ENCODE measurements at places on chromosomes 13 and 19.

GRCh38 chr19:8610041-8610935 is at the start of gene ADAMTS10:
ADAMTS10 (minus strand) TSS chr19:8610715; CDS start chr19:8605710, 5,005 bp downstream.
- DNase-seq = no peak

DNA sequence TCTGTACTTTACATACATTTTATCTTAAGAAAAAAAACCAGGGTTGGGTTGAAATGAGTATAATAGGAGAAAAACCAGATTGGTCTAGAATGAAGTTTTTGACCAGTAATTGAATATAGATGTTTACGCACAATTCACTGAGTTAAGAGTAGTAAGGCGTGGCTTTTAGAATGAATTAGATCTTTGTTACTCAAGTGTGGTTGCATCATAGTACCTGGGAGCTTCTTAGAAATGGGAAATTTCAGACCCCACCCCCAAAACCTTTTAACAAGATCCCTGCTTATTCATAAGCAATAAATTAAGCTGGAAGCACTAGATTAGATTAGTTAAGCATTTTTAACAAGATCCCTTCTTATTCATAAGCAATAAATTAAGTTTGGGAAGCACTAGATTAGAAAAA is 28.7 kb upstream of the LMO7 start:
- DNase-seq = no peak

GRCh38 chr19:29311191-29311790 is 98.3 kb upstream of the UQCRFS1 start:
- no peak for DNase-seq

GRCh38 chr13:57375876-57376275 is 208.9 kb downstream of the PRR20E start:
- DNase-seq = no peak

GRCh38 chr13:73107970-73108369 is 49.2 kb downstream of the KLF5 start:
- DNase-seq = no peak

DNA sequence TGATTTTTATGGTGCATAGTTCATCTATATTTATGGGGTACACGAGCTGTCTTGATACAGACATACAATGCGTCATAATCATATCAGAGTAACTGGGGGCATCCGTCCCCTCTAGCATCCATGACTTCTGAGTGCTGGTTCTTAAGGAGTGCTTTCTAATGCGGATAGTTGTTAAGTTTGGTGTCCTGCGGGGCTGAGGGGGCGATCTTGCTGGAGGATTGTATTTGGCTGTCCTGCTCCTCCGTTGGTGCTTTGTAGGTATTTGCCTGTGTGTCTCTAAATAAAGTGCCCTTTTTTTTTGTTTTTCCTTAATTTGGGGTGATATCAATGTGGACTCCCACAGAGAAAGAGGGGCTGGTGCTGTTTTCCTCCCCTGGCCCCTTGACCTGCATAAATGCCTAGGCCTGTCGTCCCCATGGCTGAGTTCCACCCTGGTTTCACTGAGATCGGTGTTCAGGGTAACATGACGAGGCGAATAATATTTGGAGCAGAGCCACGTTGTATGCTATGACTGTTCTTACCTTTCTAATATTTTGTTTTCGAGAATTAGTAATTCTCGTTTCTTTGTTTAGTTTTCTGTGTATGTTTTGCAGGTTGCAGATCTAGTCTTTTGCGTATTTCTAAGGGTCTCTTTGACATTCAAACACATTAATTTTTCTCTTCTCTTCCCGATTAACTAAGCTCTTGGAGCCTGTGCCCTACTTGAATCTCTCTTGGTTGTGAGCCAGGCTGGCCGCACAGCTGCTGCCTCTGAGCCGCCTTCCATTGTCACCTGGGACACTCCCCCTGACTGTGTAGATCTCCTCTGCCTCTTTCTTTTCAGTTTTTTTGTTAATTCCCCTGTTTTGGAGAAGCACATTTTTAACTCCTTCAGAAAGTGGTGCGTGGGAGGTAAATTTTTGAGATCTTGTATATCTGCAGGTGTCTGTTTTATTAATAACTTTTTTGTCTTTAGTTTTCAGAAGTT is 100.3 kb downstream of the ARHGEF7 start:
- no peak for DNase-seq

DNA sequence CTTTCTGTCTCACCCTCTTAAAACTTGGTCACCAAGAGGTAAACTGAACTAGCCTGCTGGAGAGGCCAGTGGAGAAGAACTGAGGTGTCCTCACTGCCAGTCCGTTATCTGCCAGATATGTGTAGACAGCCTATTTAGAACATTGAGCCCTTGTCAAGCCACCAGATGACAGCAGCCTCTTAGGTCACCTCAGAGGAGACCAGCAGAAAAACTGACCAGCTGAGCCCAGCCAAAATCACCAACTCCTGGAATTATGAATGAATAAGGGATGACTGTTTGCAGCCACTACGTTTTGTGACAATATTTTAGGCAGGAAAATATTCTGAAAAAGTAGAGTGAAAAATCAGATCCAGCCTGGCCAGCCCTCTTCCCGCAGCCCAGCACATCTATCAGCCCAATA is 513.9 kb downstream of the DCT start:
- no peak for DNase-seq

DNA sequence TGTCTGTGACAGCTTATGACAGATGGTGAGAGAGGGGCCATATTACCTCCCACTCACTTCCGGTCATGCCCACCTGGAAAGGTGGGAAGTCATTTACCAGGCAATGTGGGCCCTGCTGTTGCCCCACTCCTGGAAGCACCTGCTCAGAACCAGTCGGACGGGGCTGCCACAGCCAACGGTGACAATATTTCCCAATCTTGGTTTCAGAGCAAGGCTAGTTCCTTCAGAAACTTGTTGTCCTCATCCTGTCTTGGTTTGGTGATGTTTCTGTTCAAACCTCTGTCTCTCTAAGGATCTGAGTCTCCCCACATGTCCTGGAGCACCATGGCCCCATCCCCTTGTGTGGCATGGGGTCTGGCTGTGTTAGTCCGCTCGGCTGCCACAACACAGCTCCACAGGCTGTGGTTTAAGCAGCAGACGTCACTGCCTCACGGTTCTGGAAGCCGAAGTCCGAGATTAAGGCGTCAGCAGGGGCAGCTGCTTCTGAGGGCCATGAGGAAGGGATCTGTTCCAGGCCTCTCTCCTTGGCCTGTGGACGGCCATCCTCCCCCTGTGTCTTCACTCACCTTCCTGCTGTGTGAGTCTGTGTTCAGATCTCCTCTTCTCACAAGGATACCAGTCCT is 31.5 kb upstream of the SLC15A1 start:
- no peak for DNase-seq

DNA sequence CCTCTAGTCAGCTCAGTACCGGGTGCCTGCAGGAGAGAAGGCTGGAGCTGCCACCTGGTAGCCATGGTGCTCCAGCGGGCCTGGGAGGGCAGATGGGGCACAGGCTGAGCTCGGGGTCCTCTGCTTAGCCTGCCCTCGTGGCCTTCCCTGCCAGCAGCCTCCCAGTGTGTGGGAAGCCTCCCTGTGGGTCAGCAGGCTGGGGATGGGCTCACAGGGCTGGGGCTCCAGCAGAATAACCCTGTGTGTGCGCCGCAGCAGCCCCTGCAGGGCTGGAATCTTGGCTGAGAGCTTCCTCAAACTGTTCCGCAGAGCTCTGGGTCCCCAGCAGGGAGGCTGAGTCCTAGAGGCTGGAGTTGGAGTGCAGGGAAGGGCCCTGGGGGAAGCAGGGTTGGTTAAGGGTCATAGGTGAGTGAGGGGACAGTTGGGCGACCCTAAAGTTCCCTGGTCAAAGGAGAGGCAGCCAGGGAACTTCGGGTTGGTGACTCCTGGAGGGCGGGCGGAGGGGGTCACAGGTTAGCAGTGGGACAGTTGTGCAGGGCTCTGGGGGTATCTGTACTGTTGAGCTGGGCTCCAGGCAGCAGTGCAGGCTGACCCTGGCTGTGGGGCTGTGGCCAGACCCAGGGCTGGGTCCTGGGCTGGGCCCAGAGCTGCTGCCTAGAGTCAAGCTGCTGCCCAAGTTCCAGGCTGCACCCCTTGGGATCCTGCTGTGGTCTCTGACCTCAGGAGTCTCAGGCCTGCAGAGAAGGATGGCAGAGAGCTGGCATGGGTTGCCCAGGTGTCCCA is 14.0 kb downstream of the ARHGAP33 start:
- no peak for DNase-seq

- DNase-seq = no peak
Observed at GRCh38 chr19:35154525-35155406, at the start of gene FXYD5. FXYD5 (plus strand) TSS chr19:35154735; CDS start chr19:35155551, 816 bp downstream.

DNA sequence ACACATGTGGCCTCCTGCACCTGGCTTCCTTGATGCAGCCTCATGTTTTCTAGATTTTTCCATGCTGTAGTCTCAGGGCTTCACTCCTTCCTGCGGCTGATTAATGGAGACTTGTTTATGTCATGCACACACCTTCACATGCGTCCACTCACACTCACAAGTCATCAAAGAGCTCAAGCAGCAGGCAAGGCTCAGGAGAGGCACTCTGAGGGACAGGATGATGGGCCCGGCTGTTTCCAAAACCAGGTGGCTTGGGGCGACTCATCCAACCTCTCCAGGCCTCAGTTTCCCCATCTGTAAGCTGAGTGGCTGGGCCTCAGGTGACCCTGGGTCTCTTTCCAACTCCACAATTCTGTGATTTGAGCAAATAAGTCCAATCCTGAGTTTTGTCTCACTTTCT is 36.9 kb downstream of the RASA3 start:
- DNase-seq = no peak

GRCh38 chr13:75636436-75637180 is 478 bp downstream of the LMO7 start:
- no peak for DNase-seq

GRCh38 chr13:51797664-51798488 is 6.1 kb downstream of the DHRS12 start:
- DNase-seq = no peak

DNA sequence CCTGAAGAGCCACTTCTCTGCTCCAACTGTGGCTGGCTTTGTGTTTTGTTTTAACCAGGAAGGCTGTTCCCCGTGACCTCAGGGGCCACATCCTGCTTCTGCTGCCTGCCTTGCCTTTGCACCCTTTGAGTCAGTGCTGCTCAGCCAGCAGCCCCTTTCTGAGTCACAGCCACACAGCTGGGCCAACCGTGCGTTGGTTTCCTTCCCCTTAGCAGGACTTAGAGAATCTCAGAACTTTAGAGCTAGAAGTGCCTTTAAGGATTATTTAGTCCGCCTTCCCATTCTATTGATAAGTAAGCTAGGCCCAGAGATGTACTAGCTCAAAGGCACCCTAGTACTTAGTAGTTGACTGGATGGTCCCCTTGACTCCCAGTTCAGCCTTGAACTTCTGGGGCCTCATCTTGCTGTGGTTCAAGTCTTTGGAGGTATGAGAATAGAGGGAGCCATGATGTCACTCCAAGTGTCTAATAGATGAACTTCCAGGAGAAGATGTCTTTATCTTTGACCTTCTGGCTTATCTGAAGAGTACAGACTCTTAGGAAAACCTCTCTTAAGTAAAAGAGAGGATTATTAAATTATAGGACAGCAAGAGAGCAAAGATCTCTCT is 8.0 kb downstream of the RGCC start:
- DNase-seq = no peak

DNA sequence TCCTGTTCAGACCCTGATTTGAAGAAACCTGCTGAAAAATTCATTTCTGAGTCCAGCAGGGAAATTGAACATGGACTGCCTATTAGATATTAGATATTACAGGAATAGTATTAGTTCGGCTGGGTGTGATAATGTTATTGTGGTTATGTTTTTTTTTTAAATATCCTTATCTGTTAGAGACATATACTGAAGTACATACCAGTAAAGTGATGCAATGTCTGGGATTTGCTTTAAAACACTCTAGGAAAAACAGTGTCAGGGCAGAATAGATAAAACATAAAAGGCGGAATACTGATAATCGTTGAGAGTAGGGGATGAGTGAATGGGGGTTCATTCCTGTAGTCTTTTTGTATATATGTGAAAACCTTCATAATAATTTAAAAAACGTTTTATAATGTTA is 28.7 kb upstream of the AMER2 start:
- DNase-seq = no peak

- DNase-seq = no peak
Observed at GRCh38 chr19:41445575-41445974, 2.6 kb downstream of the ERICH4 start.

DNA sequence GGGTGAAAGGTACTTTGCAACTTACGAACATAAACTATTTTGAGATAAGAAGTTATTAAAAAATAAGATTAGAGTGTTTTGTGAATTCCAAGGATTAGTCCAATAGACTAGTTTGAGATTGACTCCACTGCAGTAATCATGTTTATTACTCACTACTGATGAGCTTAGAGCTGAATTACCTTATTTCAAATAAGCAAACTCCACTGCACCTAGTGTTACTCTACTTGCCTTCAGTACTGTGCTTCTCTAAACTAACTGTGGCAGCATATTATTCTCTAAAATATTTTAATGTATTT is 111.7 kb downstream of the MIPEP start:
- no peak for DNase-seq

GRCh38 chr13:50843257-50844083 is at the start of gene DLEU7:
DLEU7 (minus strand) TSS chr13:50843692; CDS start chr13:50843646, 46 bp downstream.
- no peak for DNase-seq

DNA sequence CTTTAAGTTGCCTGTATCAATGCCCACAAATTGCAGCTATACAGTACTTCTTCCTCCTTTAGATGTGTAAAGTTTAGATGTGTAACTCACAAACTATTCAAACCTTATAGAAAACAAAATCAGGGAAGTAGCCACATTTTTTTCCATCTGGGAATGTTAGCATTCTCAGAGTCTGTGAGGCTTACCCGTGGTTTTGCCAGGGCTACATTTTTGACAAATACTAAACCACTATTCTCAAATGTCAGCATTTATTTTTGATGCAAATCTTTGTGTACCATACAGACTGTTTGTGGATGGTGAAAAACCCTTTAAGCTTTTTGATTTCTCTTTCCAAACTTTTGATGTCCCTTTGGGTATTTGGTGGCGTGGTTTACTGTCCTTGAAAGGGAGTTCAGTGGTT is 216.4 kb downstream of the POSTN start:
- DNase-seq = no peak

GRCh38 chr13:91242652-91243051 is 104.8 kb upstream of the MIR17HG start:
- no peak for DNase-seq

DNA sequence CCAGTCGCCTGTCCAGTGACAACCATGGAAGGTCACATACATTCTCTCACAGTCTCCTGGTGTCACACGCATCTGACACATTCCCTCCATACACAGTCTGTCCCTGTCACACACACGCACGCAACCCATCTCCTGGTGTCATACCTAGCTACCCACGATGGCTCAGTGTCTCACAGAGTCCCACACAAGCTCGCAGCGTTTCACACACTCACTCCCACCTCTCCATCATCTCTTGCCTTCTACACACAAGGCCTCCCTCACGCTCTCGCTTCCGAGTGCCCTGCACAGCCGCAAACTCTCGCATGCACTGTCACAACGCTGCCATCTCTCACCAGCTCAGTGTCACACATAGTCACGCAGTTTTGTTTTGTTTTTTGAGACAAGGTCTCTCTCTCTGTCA is 1.2 kb upstream of the GNG8 start:
- no peak for DNase-seq

- DNase-seq = no peak
Observed at GRCh38 chr13:32045982-32046785, 14.6 kb downstream of the FRY start.

DNA sequence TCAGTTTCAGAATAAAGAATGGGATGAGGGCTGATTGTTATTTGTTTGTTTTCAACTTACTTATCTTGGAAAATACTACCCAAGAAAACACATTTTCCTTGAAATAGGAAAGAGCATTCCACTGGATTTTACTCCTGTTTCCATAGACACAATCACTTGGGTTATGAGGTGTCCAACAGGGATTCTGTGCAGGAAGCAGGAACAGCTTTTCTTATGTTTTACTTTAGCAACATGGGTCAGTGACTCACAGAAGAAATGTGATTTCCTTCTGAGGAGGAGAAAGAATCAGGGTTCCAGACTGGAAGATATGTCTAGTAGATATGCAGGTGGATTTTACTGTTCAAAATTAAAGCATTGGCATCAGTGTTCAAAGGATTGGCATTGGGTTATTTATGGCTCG is 180.8 kb upstream of the GPC6 start:
- DNase-seq = no peak

All from Panc1 (cell line).